ENCODE measurements at places on chromosomes 2 and 18.

GRCh38 chr18:36529747-36530146 lies 232.2 kb downstream of the FHOD3 start:
- DNase-seq, result no peak

- DNase-seq, result no peak
Measured at GRCh38 chr2:33494155-33494779, 17.8 kb downstream of the RASGRP3 start.

- DNase-seq, result no peak
Measured at GRCh38 chr18:31591113-31591512, 564 bp upstream of the TTR start.

GRCh38 chr2:224780106-224780505 lies 63.9 kb upstream of the CCDC195 start:
- no peak for DNase-seq

GRCh38 chr2:37570773-37571586 lies 100.5 kb downstream of the CDC42EP3 start:
- no peak for DNase-seq

DNA sequence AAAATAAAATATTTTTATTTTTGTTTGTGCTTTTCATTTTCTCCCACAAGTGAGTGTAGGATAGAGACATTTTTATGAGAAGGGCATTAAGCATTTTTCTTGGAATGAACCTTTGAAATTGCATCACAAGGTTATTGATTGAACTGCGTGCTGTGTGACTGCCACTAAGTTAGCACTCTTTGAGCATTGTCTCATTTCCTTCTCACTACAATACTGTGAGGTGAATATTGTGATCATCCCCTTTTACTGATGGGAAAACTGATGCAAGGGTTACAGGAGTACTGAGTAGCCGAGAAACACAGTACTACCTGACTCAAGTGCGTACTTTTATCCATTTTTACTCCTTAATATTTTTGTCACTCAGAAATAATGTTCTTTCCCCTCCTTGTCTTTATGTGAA lies 2.0 kb downstream of the NBEAL1 start:
- no peak for DNase-seq

GRCh38 chr2:33897741-33898140 lies 298.6 kb upstream of the FAM98A start:
- DNase-seq, result no peak

DNA sequence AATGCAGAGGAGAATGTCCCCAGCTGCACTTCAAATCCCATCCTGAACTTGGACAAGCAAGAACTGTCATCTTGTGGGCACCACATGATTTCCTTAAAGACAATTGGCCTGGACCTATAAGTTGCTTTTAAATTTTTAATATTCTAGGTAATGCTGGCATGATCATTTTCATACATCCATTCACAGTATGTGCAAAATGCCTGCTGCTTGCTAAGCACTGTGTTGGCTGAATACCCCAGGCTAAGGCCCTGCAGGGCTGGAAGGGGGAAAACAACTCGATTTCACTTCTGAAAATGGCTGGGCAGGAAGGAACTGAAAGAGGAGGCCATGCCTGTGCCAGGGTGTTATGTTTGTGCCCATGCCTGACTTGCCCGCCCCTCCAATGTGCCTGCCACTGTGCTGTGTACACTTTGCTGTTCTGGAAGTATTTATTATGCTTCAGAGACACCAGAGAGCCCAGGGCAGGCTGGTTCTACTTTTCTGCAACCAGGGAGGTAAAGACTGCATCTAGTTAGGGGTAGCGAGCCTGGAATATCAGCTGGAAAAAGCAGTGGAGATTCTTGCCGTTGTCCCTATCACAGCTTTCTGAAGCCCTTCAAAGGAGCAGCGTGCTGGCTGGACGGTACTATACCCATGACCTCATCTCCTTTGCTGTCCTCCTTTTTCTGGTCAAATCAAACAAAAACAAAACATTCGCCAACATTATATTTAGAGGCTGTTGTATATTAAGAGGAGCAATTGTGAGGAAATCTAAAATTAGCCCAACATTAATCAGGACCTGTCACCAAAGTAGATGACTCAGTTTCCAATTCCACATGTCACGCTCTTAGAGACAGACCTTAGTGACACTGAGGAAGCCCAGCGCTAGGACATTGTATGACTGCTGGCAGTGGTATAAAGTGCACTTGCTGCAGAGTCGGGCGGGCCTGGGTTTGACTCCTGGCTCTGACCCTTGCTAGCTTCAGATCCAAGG lies 158.1 kb downstream of the DDX1 start:
- no peak for DNase-seq

DNA sequence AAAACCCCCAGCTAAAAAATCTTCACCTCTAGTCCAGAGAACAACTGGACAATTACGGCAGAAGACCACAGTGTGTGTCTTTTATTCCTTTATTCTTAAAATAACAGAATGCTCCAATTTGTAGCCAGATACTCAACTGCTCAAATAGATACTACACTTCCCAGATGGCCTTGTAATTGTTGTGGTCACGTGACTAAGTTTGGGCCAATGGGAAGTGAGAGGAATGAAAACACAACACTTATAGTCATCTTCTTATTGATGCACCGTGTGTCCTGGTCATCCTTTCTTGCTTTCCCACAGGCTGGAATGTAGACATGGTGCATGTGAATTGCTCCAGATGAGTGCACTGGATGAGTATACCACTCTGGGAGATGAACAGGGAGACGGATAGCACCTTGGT lies 145.1 kb downstream of the CDC42EP3 start:
- no peak for DNase-seq

- DNase-seq, result peak; percentile 22
Measured at GRCh38 chr2:165634855-165635254, 159.2 kb downstream of the GALNT3 start.

DNA sequence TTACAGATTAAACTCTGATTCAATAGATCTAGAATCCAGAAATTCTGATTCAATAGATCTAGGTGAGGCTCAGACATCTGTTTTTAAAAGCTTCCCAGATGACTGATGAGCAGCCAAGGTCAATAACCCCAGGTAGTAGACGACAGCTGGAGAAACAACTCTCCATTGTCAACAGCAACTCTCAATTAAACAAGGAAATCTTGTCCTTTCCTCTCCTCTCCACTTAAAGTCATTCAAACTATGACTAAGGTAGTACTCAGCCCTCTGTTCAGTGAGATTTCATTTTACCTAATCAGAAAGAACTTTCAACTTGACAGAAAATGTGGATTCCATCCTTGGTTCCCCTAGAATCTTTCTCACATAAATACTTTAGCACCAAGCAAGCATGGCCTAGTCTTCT lies 94.6 kb upstream of the SCG2 start:
- no peak for DNase-seq

- no peak for DNase-seq
Measured at GRCh38 chr2:232926431-232926939, 56.4 kb downstream of the SNORC start.

- DNase-seq, result no peak
Measured at GRCh38 chr2:105935063-105935462, 190.4 kb downstream of the NCK2 start.

DNA sequence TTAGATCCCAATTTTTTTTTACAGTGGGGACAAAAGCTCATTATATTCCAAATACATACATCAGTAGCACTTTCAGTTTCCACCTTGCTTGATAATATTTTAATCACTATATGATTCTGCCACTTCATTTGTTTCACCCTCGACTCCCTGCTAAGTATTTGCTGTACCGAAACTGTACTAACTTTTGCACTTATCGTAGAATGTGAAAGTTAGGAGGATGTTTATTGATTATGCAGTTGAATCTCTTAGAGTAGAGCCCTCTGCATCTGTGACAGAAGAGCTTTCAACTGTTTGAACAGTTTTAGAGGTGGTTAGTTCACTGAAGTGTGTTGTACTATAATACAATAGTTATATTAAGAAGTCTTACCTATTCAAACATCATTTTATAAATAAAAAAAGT lies 20.8 kb downstream of the NCOA1 start:
- DNase-seq, result no peak

DNA sequence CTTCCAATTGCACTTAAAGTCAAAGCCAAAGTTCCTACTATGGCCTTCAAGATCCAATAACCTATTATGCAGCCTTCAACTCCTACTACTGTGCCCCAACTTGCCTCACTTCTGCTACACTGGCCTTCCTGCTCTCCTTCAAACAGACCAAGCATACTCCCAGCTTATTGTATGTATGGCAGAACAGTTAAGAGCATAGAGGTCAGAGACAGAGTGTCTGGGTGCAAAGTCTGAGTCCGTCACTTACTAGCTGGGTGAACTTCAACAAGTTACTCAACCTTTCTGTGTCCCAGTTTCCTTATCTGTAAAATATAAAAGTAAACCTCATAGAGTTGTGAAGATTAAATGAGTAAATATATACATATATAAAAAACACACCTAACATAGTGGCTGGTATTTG lies 37.2 kb downstream of the YES1 start:
- no peak for DNase-seq

- no peak for DNase-seq
Measured at GRCh38 chr18:37282386-37283037, 283.1 kb downstream of the CELF4 start.

- no peak for DNase-seq
Measured at GRCh38 chr2:10720306-10720705, 1.1 kb upstream of the ATP6V1C2 start.

GRCh38 chr18:75156139-75156750 lies 52.7 kb downstream of the PTGR3 start:
- DNase-seq, result no peak

- no peak for DNase-seq
Measured at GRCh38 chr18:34592481-34592880, 117.6 kb upstream of the DTNA start.
